DMS79 treated with DMSO at 0.1 percent for 48 hours (cell line): ENCODE measurements at places on chromosomes 6 and 20.

- no peak for DNase-seq
These were observed 364.1 kb downstream of the GJA1 start for GRCh38 chr6:121799574-121799973.

DNA sequence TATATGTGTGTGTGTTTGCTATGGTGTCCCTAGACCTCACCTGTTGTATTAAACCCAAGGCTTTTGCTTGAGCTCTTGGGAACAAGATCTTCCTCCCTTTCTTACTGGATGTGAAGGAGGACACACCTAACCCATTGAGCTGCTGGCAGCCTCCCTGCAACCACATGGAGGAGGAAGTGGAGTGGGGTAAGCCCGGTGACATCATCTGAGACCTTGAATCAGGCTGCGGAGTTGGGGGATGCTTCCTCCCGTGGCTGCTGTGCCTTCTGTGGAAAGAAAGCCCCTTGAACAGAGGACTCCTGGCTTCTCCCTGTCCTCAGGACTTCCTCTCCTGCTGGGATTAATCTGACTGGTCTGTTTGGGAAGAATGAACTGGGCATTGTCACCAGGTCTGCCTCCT lies 3.3 kb downstream of the CST11 start:
- DNase-seq: no peak

DNA sequence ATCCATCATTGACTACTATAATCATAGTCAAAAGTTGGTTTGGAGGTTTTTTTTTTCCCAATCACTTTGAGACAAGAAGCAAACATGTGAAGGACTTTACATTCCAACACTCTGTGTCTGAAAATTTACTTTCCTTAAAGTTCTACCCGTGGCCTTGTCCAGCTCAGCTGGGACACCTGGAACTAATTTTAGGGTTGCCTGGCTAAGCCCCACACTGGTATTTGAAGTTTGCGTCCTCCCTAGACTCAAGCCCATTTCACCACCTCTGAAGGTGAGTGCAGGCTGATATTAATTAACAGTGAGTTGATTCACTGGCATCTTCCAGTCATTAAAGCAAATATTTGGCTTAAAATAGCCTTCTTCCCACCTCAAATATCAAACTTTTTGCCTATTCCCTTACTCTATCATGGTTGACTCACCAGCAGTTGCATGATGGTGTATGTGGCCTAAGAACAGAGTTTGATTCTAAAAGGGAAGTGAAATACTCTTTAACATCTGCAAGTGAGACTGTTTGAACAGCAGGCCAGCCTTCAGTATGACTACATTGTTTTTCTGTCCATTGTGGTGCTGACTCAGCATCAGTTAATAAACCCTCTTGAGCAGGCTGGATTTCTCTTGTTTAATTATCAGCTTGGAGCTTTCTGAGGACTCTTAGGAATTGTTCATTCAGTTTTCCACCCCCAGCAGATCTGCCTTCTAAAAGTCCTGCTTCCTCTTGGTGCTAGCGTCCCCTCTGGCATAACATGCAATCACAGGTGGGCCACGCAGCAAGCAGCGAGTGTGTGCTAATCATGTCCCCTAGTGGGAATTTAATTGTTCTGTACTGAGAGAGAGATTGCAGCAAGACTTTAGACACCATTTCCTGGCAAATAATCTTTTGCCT lies 1.8 kb upstream of the PRDM1 start:
- peak; percentile 12 for DNase-seq

GRCh38 chr6:27471365-27472115 lies 1.4 kb downstream of the ZNF184 start:
- DNase-seq: no peak

- DNase-seq: no peak
These were observed 15.4 kb downstream of the SRC start for GRCh38 chr20:37361336-37361735.

GRCh38 chr6:19715167-19715551 lies 122.0 kb upstream of the ID4 start:
- DNase-seq: no peak

- no peak for DNase-seq
These were observed at the start of gene MATN4 for GRCh38 chr20:45308117-45308778. Gene MATN4 (minus strand): TSS chr20:45308299. CDS start chr20:45305582, 2,717 bp downstream.

GRCh38 chr20:46117704-46118467 lies at the start of gene CD40:
Gene CD40 (plus strand): TSS chr20:46118314. CDS start chr20:46118344, 30 bp downstream.
- no peak for DNase-seq

- DNase-seq: no peak
These were observed 932.0 kb downstream of the C6orf118 start for GRCh38 chr6:164377348-164377918.

- DNase-seq: no peak
These were observed 23.2 kb downstream of the RBCK1 start for GRCh38 chr20:431012-431904.

GRCh38 chr6:154864066-154864430 lies 130.8 kb downstream of the SCAF8 start:
- DNase-seq: peak; percentile 5

DNA sequence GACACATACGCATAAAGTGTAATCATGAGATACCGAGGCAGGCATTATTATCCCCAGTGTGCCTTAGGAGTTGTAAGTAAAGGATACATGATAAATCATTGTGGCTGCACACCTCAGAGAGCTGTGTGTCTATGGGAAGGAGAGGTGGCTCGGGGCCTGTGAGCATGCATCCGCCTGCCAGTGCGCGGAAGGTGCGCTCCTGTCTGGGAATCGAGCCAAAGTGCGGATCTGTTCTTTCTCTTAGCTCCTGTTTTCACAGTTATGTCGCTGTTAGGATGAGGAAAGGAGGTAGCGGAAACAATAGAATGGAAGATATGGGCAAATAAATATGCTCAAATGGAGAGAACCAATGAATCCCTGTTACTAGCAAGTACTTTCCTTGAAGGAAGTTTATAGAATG lies 98.0 kb downstream of the ANKRD6 start:
- DNase-seq: no peak

DNA sequence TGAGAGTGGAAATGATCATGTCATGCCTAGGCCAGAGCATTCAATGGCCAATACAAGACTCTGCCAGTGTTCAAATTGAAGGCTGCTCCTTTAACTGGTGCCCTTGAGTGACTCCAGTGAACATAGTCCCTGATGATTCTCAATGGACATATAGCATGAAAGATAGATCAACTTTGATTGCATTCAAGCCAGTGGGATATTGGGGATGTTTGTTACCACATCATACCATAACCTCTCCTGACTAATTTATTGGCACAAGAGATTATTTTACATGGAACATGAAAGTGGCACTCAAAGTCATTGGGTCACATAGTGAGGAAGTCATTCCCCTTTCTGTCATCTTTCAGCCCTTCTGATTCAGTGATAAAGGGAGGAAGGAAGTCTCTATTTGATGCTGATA lies 139.0 kb downstream of the EYA2 start:
- no peak for DNase-seq

GRCh38 chr20:4728120-4728760 lies 6.5 kb downstream of the PRND start:
- no peak for DNase-seq

GRCh38 chr20:62567246-62568044 lies 74.9 kb upstream of the SLCO4A1 start:
- DNase-seq: no peak

- DNase-seq: peak; percentile 10
These were observed 49.1 kb downstream of the AKAP12 start for GRCh38 chr6:151288712-151289398.

GRCh38 chr6:168160506-168161370 lies 81.7 kb upstream of the FRMD1 start:
- no peak for DNase-seq

GRCh38 chr6:26278536-26278935 lies 86.5 kb upstream of the BTN3A2 start:
- DNase-seq: no peak

GRCh38 chr6:156935000-156935399 lies 157.8 kb downstream of the ARID1B start:
- no peak for DNase-seq

DNA sequence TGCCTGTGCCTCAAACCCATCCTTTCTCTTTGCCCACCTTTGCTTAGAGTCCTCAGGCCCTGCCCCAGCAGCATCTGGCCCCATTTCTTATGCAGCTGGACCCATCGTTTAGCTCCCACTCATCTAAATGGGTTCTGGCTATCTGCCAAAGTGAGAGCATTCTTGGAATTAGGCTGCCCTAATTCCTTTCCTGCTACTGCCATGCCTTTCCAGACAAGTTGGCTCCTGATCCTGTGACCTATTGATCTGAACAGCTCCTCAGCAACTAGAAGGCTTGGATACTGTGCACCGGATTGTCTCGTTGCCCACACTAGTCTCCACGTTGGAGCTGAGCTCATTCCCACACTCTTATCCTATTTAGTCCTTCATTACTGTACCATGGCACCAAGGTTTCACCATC lies 22.9 kb downstream of the DZANK1 start:
- peak; percentile 39 for DNase-seq

DNA sequence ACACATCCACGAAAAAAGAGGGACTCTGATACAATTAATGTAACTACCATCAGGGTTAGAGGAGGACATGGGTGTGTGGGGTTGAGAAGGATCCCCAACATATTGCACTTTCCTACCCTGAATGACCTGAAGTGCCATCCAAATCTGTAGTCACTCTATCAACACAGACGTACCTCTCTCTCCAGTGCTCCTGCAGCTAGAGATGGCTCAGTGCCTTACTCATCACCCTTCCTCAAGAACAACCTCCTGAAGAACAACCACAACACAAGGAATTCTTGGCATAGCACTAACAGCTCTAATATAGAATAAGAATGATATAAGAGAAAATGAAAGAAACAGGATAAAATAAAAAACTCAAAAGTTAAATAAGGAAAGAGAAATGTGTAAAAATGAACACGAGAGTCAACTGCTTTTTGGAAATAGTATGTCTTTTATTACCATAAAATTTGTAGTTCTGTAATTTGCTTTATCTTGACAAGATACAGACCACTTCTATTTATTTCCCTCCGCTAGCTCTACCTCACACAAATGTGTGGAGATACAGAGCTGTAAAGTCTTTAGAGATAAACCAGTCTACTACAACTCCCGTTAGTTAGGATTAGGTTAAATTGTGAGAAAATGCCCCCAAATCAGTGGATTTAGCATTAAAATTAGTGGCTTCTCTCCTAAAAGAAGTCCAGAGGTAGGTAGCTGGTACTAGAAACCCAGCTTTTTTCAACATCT lies 63.9 kb downstream of the REV3L start:
- DNase-seq: no peak
